ENCODE measurements at places on chromosomes 1 and 21.
A peak's percentile ranks its signal among the peaks of the same experiment; 100 is the strongest.

GRCh38 chr21:36773117-36773516 lies 74.2 kb downstream of the SIM2 start:
- DNase-seq = peak; percentile 56

DNA sequence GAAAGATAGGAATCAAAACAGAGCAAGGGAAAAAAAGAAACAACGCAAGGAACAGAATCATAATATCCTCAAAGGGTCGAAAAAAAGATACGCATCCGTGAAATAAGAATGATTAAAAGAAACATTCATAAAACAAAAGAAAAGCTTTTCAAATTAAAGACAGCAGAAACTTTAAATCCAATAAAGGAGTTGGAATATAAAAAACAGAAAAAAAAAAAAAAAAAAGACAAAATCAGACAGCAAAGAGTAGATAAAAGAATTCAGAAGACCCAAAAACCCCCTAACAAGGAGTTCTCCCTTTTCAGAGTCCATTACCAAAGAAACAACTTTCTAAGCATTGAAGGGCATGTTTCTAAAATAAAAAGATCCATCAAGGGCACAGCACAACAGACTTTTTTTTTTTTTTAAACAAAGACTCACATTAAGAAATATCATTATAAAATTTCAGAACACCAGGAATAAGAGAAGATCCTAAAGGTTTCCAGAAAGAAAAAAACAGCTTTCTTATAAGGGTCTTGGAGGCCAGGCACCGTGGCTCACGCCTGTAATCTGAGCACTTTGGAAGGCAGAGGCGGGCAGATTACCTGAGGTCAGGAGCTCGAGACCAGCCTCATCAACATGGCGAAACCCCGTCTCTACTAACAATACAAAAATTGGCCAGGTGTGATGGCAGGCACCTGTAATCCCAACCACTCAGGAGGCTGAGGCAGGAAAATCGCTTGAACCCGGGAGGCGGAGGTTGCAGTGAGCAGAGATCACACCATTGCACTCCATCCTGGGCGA lies 44.7 kb downstream of the ENAH start:
- no peak for DNase-seq

GRCh38 chr1:201020721-201021629 lies 2.5 kb downstream of the KIF21B start:
- DNase-seq = no peak

GRCh38 chr1:111789142-111789541 lies 33.4 kb downstream of the DDX20 start:
- DNase-seq = no peak

DNA sequence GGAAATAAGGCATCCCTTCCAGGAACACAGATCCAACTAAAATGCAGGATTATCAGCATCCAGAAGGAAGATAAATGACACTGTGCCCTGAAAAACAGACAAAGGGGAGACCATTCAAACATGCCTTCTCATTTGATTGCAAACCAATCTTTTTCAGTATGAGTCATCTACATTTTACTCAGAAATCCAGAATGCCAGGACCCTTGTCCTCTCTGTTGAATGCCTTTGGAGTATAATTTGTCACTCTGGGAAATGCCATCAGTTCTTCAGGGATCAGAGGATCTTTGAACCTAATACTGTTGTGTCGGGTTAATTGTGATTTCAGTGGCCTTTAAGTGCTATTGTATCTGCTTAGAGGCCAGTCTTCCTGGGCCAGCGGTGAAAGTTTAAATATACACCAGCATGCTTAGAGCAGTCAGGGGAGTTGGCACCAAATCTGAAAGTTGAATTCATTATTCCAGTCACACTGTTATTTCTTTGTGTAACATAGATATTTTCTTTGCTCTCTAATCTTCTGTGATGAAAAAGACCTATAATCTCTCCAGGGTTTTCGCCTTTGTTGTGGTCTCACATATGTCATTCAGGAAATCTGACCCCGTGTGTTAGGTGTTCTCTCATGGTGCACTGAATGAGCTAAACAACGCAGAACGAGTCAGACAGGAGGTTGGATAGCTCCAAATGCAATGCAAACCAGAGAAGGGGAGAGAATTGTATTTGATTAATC lies 364.8 kb upstream of the SGIP1 start:
- DNase-seq = no peak

DNA sequence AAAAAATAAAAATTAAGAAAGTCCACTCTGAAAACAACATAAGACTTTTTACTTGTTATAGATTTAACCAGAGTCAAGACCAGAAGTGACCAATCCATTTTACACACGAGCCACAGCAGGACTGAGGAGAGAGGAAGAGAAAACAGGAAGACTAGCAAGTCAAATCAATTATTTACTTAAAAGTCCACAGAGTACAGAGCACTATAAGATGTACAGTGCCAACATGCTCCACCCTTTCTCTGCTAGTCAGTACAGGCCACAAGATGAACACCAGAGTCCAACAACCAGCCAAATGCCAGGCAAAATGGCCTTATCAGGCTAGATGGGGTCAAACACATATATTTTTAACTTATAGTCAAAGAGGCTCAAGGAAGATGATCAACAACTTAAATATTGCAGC lies 19.5 kb downstream of the LUZP1 start:
- DNase-seq = no peak

- no peak for DNase-seq
Observed at GRCh38 chr1:109112056-109112651, 1.8 kb upstream of the ELAPOR1 start.

- no peak for DNase-seq
Observed at GRCh38 chr1:60823151-60823550, 259.2 kb upstream of the NFIA start.
